ENCODE measurements at places on chromosomes 7 and 10.

GRCh38 chr10:32410569-32410968, 35.4 kb upstream of the CCDC7 start:
- no peak for DNase-seq

DNA sequence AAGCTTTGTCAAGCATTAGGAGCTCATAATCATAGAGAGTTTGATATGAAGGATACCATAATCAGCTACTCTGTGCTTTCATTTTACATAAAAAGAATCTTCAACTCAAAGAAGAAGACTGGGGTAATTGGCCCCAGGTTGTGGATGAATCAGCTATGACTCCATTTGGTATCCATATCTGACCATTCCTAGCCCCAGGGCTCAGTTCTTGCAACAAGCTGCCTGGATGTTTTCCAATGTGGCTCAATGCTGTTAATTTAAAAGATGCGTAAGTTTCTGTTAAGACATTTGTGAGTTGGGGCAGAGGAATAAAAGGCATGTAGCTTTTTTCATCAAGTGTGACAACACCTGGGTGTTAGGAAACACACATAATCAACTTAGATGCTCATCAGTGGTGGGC, 951.1 kb downstream of the NRG3 start:
- no peak for DNase-seq

- no peak for DNase-seq
These were observed 178.0 kb upstream of the GLI3 start for GRCh38 chr7:42414941-42415505.

- DNase-seq: no peak
These were observed 68.0 kb upstream of the ELMO1 start for GRCh38 chr7:37516664-37517063.

- DNase-seq: no peak
These were observed 8.5 kb upstream of the GLCCI1 start for GRCh38 chr7:7959979-7960670.

DNA sequence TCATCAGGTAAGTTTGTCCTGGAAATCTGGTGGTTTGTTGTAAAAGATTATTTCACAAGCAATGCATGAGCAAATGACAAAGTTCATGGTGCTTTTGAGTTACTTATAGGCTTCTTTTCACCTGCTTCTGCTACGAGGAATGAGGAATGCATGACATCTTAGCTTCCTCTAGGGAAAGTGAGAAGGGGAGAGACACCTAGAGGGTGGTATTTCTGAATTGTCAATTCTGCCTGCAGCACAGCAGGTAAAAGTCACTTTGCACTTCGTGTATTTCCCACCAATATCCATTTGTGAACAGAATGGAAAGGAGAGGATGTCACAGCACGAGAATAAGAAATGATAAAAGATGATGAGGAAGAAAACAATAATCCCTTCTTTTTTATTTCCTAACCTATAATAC, 153.4 kb upstream of the FEZF1 start:
- no peak for DNase-seq

- DNase-seq: no peak
These were observed 115.7 kb upstream of the NANOS1 start for GRCh38 chr10:118913825-118914224.

- DNase-seq: no peak
These were observed 226.4 kb upstream of the KLF14 start for GRCh38 chr7:130960208-130960988.

GRCh38 chr7:76155938-76156337, 45.8 kb upstream of the SRRM3 start:
- DNase-seq: no peak

GRCh38 chr10:121484401-121484800, 113.8 kb downstream of the FGFR2 start:
- DNase-seq: no peak

- no peak for DNase-seq
These were observed 63.3 kb upstream of the LRRC17 start for GRCh38 chr7:102849538-102849937.
